ENCODE measurements at places on chromosomes 5 and 9. TPM values are rescaled to one million over a fixed set of nuclear protein-coding genes. Genes with fewer than 3 reads are reported as not detected.

Gene TERT
- 0.47 TPM for total RNA-seq

Gene GPX8
- 38.3 TPM for total RNA-seq

Gene TUBB4B
- 172 TPM for total RNA-seq

Gene ZCCHC7
- 16.0 TPM for total RNA-seq

Gene LCN9
- total RNA-seq: not detected

Gene SLC1A1
- total RNA-seq: 12.2 TPM

Gene CDH6
- total RNA-seq: 89.1 TPM

Gene TMC1
- total RNA-seq: 0.41 TPM

Measured in metanephros (tissue), 2 donors.